ENCODE measurements at places on chromosomes 2 and 18.
A peak's percentile ranks its signal among the peaks of the same experiment; 100 is the strongest.

GRCh38 chr2:61763605-61764034 lies 90.2 kb downstream of the FAM161A start:
- no peak for DNase-seq

GRCh38 chr2:96882230-96882629 lies 12.3 kb upstream of the SEMA4C start:
- DNase-seq: no peak

DNA sequence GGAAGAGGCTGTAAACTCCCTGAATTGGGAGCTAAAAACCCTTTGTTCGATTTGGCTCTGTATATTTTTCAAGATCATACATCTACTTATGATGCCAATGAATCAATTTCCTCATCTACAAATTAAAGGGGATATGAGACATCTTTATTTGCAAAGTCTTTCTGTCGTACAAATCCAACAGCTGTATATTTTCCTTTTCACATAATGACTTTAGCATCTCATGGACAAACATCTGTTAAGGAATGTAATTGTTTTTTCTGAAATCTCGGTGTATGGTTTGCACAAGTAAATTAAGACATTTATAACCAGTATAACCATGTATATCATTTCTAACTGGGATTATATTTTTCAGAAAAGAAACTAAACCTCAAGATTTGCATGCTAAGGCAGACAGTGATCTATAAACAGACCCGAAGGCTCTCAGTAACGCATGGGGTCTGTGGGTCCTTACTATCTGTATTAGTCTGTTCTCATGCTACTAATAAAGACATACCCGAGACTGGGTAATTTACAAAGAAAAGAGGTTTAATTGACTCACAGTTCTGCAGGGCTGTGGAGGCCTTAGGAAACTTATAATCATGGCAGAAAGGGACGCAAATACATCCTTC lies 130.8 kb downstream of the SLC8A1 start:
- no peak for DNase-seq

DNA sequence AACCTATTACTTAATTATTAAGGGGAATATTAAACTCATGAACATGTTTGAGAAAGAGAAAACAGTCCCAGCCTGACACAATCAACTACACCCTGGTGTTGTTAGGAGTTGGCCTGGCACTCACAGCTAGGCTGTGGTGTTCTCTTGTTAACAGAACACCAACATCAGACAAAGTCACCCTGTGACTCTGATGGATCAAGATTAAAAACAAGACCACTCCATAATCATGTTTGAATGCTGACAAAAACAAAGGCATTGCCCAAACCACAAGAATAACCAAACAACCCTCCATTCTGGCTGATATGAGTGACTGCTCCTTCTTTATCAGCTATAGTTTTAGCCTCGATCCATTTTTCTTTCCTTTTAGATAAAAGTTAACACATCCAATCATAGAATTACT lies 3.0 kb downstream of the BOLL start:
- no peak for DNase-seq

DNA sequence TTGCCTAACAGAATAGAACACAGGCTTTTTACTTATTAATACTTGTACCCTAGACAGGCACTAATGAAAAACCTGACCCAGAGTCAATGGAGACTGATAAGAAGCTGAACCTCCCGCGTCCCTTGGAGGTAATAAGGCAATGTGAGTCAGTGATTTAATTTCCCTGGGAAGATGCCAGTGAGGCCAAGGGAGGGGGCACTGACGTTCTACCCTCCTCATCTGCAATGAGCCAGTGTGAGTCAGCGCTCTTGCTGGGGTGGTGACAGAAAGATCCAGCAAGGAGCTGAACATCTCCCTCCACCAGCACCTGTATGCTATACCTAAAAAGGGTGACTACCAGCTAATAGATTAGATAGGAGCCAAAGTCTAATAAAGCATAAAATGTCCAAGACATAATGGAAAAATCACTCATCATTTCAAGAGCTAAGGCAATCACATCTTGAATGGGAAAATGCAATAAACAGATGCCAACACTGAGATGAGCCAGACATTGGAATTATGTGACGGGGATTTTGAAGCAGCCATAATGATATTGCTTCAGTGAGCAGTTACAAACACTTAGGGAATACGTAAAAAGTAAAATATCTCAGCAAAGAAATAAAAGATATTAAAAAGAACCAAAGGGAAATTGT lies 116.9 kb downstream of the TPGS2 start:
- peak; percentile 95 for DNase-seq

DNA sequence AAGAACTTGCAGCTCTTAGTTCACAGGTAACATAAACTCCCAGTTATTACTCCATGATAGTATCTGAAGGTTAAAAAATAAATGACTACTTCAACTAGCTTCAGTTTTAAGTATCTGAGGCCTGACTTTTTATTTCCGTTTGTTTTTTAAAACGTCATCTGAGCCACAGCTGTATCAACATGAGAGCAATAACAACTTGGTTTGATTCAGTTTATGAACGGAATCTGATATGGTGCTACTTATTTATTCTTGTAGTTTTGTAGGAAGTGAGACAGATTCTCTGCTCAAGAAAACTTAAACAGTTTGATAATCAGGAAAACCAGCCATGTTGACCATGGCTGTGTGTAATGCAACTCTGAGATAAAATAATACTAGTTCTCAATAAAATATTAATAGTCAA lies 34.9 kb downstream of the NAB1 start:
- no peak for DNase-seq

DNA sequence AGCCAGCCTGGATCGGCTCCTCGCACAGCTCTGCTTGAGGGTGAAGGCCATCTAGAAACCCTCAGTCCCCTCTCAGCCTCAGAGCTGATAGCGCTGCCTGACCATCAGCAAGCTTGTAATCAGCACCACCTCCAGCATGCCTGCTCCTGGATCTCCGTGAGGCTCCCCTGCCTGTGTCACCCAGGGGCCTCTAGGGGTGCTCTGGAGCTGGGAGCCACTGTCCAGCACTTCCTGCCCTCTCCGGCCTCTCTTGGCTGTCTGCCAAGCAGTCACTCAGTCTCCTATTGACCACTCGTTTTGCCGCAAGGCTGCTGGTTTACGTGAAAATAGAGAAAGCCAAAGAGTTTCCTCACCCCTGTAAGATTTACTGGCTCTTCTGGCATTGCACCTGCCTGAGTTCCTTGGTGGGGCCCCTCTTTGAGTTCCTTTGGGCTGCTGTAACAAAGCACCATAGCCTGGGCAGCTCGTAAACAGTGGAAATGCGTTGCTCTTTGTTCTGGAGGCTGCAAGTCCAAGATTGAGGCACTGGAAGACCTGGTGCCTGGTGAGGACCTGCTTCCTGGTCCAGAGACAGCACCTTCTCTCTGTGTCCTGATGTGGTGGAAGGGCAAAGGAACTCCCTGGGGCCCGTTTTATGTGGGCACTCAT lies 17.9 kb downstream of the CAPN10 start:
- DNase-seq: peak; percentile 88

DNA sequence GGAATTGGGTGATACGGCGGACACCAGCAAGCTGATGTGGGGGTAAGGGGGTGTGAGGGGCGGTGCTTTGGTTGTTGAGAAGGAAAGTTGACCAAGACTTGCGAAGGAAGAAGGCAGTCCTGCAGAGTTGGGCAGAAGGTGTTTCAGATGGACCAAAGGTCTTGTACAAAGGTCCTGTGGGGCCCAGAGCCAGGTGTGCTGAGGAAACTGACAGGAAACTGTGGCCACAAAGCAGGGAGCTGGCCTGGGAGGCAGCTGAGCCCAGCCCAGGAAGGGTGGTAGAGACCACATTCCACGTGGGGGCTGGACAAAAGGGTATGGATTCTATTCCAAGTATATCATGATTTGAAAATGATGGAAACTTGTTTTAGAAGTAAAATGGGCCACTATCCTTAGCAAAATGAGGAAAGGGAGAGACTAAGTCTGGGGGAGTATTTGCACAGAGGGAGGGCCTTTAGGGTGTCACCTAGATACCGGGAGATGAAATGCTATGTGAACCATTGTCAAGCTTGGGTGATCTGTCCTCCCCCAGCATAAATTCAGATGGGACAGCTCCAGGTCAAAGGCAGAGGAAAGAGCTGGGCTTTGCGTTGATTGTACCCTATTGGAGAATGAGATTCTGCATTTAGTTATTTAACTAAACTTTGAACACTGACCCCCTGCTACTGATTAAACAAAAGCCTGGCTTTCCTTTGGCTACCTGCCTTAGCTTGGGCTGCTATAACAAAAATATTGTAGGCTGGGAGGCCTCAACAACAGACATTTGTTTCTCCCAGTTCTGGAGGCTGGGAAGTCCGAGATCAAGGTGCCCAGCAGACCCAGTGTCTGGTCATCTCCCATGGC lies 4.3 kb upstream of the EDAR start:
- DNase-seq: no peak

DNA sequence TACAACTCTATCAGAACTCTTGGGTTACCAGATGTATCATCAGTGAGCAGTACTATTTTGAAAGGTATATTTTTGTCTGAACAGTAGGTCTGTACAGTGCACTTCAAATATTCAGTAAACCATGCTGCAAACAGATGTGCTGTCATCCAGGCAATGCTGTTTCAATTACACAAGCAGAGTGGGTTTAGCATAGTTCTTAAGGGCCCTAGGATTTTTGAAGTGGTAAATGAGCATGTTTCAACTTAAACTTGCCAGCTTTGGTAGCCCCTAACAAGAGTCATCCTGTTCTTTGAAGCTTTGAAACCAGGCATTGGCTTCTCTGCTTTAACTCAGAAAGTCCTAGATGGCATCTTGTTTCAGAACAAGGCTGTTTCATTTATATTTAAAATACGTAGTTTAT lies 1519.9 kb downstream of the SUCLG1 start:
- no peak for DNase-seq

GRCh38 chr2:230759481-230760167 lies 47.0 kb downstream of the CAB39 start:
- no peak for DNase-seq

DNA sequence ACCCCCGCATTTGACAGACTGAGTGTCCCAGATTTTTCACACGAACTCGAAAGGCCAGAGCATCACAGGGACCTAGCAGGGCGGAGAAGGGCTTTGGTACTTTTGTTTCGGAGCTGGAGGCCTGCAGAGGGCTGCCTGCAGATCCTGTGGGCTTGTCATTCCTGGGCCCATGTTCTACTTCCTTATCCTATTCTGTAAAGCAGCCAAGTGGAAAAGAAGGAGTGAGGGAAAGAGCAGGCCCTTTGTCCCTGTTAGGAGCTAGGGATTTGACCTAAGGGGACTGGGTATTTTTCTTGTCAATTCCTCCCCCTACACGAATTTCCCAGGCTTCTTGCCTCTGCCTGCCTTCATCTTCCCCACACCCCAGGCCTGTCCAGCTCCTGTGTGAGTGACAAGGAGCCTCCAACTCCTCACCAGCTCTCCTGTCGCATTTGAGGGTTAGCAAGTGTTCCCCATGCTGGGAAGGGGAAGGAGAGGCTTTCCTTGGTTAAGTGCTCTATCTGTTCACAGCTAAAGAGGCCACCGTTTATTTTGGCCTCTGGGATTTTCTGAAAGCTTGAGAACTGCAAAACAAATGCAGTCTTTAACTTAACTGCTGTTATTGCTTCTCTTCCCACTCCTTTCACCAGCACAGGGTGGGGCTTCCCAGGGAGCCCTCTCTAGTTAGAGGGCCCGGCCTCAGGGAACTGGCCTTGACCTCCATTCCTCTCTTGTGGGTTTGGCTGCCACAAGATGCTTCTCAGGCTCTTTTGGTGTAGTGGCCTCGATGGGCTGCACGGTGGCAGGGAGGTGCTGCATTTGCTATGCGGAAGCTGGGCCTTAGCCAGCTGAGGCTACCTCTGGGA lies 61.2 kb downstream of the SGPP2 start:
- no peak for DNase-seq

DNA sequence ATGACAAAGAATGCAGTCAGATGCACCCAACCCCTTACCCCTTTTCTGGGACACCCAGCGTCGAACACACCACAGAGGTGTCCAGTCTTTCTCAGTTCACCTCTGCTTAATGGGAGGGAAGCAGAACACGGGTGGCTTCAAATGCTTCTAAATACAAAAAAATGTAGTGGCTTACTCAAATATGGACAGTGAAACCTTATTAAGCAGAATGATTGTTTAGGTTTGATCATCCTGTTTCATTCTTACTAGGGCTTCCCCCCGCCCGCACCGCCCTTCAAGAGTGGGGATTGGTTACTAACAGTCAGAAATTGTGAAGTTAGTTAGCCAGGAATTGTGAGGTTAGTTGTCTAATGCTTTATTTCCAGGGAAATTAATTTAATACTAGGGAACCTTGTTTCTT lies 21.6 kb downstream of the ATG16L1 start:
- no peak for DNase-seq

GRCh38 chr2:118223511-118223991 lies 135.3 kb downstream of the INSIG2 start:
- DNase-seq: no peak

DNA sequence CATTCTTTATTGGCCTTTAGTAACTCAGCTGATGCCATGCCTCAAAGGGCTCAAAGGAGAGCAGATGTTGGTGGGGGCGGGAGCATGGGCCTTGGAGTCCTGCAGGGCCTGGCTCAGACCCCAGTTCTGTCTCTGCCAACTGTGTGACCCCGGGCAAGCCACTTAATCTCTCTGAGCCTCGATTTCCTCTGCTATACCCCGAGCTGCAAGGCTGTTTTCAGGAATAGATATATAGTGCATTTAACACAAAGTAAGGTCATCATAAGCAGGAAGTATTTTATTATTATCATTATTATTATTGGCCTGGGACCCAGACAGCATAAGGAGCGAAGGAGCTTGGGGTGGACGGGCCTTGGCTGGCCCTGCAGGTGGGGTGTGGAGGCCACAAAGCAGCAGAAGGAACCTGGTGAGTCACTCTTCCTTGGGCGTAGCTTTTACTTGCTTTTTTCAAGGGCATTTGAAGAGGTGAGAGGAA lies 162.7 kb downstream of the INHBB start:
- peak; percentile 77 for DNase-seq

Measured in A172 (cell line).